Activated T-cell treated with anti-CD3 and anti-CD28 coated beads, Interleukin-2, amount 50 U/mL, for 4 hours (primary cell): ENCODE measurements at places on chromosomes 3 and 15. TPM values are rescaled to one million over a fixed set of nuclear protein-coding genes. Genes with fewer than 3 reads are reported as not detected.

Gene MEX3B
- total RNA-seq: 0.55 TPM

Gene SLC24A5
- not detected for total RNA-seq

- DNase-seq: no peak
Measured at GRCh38 chr15:32641517-32642059, at the start of gene SCG5. Gene SCG5, plus strand, starts transcription at chr15:32641710. Its CDS starts 1,883 bp downstream, at chr15:32643593.

Gene PARL
- 102 TPM for total RNA-seq

DNA sequence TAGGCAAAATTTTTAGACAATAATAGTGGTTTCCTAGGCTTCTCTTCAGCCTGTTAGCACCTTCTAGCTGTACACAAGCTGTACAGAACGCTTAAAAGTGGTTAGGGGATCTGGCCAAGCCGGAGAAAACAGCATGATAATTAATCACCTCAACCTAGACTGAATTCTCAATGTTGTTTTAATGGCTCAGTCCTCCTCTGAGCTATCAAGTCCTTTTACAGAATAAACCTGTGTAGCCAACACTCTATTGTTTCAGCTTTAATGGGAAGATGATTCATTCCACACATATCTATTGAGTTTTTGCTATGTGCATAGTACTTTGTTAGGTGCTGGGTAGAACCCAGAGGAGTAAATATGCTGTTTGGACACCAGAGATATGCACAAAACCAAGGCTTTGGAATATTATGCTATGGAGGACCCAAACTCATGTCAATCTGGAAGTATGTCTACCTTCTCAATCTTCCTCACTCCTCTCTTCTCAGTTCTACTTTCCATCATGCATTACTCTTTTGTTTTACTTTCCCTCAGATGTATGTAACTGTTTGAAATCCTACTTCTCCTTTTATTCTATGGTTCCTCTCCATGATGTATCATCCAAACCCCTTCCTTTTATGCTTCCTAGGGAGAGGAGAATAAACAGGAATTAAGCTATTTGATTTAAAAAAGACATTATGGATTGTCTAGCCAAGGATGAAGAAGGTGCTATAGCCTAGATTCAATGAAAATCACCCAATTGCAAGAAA lies 27.6 kb upstream of the UBE2E2 start:
- no peak for DNase-seq

DNA sequence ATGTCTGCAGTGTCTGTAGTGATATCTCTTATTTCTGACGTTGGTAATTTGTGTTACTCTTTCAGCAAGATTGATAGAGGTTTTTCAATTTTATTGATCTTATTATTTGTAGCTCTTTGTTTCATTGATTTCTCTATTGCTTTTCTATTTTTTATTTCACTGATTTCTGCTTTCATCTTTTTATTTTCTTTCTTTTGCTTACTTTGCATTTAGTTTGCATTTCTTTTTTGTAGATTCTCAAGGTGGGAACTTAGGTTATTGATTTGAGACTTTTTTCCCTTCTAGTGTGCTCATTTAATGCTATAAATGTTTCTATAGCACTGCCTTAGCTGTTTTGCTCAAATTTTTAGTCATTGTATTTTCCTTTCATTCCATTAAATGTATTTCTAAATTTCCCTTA lies 49.5 kb upstream of the GABRG3 start:
- DNase-seq: no peak

- DNase-seq: no peak
Measured at GRCh38 chr3:190359813-190360212, 28.1 kb upstream of the CLDN16 start.

- DNase-seq: no peak
Measured at GRCh38 chr15:62125773-62126172, 39.3 kb downstream of the C2CD4B start.

DNA sequence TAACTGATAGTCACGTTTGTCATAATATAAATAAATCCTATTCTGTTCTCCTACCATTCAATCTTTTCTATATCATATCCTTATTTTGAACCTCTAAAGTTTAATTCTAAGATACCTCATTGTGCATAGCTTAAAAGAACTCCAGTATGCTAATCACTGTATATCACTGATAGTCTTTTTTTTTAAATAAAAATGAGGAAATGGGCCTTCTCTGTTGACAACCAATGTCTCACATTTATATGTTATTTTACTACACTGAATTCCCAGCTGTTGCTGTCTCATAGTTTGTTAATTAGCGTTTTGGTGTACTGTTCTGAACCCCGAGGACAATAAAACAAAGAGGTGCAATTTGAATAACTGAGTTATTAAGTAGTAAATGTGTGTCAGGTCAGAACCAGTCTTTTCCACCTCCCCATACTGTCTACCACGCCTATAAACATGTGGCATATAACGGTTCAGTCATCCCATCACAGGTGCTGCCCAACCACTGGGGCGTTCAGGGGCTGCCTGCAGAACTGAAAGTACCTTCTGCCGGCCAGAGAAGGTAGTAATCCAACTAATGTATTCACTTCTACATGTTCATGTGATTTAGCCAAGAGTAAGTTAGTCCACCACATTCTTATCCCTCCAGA lies 14.9 kb downstream of the CBLB start:
- DNase-seq: no peak

Gene WDR49
- 0.16 TPM for total RNA-seq

DNA sequence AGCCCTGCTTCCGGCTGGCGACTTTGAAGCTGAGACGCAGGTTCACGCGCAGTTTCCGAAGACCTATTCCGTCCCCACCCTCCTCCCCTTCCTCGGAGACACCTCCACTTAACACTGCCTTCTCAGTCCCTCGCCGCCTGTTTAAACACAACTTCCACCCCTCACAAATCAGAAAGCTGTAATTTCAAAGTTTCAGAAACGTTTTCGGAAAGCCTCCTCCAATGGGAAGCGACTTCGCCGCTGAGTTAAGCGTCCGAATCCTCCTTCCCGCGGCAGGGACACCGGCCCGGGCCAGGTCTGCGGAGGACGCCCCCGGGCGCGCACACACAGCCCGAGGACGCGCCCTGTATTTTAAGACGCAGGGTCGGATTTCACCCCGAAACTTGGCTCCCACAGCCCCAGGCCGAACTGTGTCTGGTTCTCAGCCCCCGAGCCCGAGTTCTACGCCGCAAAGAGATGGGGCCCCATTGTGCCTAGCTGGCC lies 559 bp upstream of the LRRN1 start:
- DNase-seq: peak; percentile 17

DNA sequence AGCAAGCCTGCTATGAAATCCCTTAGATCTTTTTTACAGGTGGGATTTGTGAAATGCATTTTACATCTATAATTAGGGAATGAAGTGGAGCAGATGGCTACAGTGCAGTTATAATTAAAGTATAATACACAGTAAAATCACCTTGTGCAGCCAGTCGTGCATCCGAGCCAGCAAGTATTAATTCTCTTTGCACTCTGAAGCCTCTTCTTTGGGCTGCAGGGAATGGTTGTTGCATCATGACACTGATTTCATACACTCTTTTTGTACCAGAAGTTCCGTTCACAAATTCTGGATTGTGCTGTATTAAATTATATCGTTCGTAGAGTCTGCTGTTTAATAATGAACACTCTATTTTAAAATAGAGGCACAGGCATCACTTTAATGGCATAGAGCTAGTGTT lies 28.7 kb upstream of the TP63 start:
- no peak for DNase-seq

DNA sequence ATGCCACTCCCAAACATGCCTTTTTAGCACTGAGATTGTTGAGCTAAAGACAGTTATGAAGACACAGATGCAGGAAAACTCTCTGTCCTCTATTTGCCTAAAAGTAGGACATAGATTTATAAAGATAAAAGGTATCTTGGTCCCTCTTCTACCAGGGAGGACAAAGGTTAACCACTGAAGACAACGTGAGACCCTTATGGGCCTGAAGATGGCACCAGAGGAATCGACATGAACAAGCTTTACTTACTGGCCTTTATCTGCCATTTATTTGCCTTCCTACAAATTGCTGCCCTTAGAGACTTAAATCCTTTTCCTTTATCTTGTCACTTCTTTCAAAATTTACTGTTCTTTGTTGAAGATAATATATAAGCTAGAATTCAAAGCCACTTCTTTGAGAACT lies 109.7 kb upstream of the FAM3D start:
- DNase-seq: no peak

Gene TICRR
- total RNA-seq: 5.1 TPM
